ENCODE measurements at places on chromosomes 2 and 18.
A peak's percentile ranks its signal among the peaks of the same experiment; 100 is the strongest.

DNA sequence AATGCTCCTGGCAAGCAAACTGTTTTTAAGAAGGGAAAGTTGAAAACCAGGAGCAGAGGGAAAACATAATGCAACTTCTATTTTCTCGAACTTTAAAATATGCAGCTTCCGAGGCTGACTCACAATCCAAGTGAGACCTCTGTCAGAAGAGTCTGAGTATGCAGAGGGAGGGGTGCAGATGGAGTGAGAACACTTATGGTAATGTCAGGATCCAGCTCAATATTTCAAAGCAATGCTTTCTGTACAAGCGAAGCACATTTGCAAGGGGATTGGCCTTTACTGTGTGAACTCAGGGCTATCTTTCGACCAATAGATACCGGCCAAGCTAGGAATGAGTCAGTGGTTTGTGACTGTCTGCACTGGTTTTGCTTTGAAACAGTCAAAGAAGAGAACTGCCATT lies 242.7 kb downstream of the CNTNAP5 start:
- peak; percentile 27 for DNase-seq

DNA sequence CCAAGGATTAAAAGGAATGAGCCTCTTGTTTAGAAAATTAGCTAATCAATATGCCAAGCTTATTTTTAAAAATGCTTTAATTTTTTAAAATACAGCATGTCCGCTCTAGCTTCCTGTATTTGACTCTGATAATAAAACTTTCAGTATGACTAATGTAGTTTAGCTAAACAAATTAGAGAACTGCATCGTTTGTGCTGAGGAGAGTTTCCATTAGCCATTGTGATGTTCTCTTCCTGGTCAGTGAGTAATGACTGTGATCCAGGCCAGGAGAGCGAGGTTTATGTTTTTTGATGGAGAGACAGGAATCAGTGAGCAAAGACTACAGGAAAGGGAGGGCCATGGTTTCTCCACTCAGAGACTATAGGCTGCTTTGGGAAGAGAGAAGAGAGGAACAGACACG lies 237.2 kb upstream of the ETAA1 start:
- no peak for DNase-seq

GRCh38 chr2:241352227-241352626 lies 3.9 kb upstream of the FARP2 start:
- DNase-seq, result no peak

GRCh38 chr18:29163596-29163995 lies 986.7 kb upstream of the CDH2 start:
- DNase-seq, result no peak

DNA sequence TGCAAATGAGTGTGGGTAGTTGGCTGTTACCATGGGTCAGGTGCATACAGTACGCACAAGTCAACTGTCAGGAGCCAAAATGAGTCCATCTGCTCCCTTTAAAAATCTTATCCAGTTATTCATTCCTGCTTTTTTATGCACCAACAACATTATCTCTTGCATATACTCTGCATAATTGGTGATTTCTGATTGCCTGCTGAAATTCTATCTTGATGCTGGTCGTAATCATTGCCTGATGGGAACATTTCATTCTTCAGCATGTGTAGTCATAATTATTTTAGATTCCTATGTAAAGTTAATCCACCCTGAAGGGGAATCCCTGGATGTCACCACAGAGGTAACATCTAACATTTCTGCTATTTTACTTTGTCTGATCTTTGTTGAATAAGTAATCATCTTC lies 102.2 kb upstream of the RND3 start:
- no peak for DNase-seq

DNA sequence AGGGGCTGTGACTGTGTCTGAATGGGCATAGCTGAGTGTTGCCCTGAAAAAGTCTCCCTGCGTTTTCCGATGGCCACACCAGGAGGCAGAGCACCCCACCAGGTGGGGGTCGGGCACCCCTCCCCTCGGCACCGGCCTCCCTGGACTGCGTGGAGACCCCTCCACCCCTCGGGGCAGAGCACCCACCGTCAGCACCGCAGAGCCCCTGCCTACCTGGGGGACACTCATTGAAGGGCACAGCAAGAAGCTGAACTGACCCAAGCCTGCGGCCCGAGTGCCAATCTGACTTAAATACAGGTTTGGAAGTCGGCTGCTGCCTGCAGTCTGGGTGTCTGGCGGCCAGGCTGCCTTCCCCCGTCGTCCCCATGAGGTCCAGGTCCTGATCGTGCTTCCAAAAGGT lies 69.9 kb downstream of the KCNG2 start:
- no peak for DNase-seq

DNA sequence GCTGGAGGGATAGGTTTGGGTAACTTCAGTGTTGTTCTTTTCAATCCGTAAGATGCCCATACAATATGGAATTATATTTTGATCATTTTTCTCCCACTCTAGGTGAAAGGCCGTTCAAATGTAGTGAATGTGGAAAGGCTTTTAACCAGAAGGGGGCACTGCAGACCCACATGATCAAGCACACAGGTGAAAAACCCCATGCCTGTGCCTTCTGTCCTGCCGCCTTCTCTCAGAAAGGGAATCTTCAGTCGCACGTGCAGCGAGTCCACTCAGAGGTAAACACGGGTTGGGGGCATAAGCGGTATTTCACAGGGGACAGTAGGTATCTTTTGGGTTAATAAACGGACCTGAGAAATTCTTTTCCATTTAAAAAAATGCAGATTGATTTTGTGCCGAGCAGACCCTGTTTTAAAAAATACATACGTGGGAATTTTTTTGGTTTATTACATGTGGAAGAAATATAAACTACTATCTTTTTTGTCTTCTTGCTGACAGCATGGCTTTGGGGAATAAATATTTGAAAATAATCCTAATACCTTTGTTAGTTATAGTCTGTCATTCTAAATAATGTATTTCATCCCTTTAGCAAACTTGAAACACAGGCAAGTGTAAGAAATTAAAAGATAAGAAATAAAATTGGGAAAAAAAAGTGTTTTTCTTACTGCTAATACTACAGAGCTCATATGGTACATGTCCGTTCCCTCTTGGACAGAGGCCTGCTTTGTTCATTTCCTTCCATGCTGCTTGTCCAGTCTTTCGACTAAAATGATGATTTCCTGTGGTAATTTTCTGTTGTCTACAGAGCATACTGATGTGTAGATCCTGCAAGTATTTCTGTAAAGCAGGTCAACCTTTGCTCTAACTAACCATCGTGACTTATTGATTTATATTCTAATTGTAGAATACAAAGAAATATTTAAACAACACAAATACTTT lies 53.3 kb downstream of the ZNF236 start:
- DNase-seq, result peak; percentile 33

DNA sequence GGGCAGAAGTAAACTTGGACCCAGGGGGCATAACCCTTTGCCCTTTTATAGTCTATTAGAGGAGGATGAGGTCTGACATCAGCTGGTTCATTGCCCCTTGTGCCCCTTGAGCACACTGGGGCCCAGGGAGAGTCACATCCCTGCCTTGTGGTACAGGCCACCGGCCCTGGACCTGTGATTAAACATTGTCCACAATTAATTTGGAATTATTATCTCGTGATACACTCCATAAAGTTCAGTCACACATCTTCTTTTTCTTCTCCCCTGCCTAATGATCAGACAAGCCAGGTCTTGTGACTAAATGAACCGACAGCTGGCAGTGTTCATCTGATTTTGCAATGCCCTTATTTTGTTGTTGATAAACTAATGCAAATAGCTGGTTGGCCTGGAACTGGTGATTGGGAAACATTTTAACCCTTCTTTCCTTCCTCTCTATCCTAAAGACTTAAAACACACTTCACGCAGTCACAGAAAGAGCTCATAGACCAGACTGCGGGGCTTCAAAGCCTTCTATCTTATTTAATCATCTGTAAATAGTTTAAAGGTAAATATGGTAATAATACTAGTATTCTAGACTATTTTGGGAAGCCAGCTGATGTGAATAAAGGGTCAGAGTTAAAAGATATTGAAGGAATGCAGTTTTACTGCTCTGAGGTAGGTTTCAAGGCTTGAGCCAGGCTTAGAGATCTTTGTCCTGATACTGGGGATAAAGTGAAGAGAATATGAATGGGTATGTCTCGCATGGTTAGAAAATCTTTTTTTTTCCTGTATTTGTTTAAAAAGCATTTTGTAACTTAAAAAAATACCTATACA lies 13.4 kb downstream of the IL1R1 start:
- no peak for DNase-seq

DNA sequence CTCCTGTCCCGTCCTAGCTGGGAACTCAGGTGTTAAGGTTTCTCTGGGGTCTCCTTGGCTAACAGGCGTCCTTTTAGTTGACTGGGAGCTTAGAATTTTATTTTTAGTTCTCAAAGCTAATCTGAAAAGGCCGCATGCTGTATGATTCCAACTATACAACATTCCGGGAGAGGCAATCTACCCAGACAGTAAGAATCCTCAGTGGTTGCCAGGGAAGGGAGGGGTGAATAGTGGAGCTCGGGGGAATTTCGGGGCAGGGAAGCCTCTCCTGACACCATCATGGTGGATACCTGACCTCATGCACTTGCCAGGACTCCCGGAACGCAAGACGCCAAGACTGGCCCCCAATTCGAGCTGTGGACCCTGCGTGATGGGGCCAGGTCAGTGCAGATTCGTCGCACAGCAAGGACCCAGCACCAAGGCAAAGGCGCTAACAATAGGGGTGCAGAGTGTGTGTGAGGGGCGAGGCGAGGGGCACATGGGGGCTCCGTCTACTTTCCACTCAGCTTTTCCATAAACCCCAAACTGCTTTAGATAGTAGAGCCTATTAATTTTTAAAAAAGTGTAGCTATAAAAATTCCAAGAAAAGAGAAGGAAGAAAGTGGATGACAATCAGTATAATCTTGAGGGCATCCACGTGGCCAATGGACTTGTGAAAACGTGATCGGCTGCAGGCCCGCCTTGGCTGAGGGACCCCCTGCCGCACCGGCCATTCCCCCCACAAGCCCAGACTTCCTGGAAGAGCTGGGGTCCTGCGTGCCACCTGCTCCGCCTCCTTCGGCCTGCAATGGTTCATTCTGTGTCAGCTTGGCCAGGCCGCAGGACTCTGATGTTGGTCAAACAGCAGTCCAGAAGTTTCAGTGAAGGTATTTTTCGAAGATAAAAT lies 17.3 kb downstream of the PDCD1 start:
- no peak for DNase-seq

DNA sequence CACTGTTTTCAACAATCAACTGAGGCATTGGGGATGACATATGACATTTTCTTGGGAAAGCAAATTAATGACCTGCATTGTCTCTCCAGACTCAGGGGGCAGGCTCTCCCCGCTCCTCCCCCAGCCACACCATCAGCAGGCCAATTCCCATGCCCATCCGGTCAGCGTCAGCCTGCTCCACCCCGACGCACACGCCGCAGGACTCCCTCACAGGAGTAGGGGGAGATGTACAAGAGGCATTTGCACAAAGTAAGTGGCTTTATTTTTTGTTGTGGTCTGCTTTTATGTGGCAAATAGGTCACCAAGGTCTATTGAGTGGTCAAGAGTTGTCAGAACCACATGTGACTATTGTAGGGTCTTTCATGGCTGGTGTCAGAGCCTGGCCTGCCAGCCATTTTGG lies 165.1 kb downstream of the DTNA start:
- DNase-seq, result no peak

DNA sequence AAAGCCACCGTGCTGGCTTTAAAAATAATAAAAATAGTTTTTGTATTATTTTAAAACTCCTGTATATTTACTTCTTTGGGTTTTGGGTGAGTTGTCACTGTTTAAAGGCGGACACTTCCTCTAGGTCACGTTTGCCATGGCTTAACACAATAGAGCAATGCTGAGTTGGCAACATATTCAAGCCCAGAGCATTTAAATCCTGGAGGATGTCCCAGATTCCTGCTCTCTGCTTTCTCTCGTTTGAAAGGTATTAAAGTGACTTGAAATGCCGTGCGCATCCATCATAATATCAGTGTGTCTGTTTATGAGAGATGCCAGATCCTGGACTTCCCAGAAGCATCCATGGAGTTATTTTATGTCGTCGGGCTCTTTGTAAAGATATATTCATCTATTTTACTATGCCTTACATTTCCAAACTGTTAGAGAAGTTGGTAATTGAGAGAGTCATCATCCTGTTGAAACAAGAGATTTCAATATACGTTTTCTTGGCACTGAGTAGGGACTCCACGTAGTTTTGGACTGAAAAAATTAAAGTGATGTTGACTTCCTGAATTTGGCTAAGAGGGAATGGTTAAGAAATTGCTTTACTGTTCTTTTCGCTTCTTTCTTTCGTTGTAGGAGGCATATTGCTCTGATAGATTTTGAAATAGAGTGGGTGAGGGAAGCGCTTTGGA lies 150.6 kb downstream of the ZNF236 start:
- DNase-seq, result no peak

GRCh38 chr18:5451150-5451549 lies 92.6 kb downstream of the EPB41L3 start:
- DNase-seq, result no peak

- DNase-seq, result no peak
Measured at GRCh38 chr18:56953428-56954198, 193.3 kb upstream of the BOD1L2 start.

- no peak for DNase-seq
Measured at GRCh38 chr2:66565291-66565690, 130.4 kb downstream of the MEIS1 start.

- no peak for DNase-seq
Measured at GRCh38 chr2:25365241-25365640, 23.5 kb upstream of the DNMT3A start.

DNA sequence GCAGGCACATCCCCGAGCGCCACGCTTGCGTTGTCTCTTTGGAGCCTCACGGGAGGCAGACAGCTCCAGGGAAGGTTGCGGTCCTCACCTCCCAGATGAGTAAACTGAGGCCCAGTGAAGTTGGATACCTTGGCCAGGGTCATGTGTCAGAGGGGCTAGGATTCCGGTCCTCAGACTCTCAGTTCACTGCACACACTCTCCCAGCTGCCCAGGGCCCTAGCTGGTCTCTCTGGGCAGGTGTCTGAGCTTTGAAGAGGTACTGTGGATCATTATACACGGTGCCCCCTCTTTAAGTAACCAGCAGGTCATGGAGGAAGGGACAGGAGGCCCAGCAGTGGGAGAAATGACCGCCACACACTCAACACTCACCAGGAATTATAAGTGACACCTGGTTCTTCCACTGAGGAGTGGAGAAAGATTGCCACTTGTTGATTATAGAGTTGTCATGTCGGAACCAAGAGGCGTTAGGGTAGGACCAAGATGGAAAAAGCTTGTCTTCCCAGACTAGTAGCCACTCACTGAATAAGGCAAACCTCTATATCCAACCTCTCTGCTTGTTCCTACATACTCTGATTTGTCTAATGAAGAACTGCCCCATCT lies 588 bp downstream of the TMEM214 start:
- no peak for DNase-seq

GRCh38 chr18:3514312-3515216 lies 64.6 kb downstream of the TGIF1 start:
- DNase-seq, result no peak

Measured in NCI-H460 (cell line).